ENCODE measurements at places on chromosomes 4 and X.

- DNase-seq = no peak
Observed at GRCh38 chr4:107825072-107825824, 516 bp downstream of the SGMS2 start.

DNA sequence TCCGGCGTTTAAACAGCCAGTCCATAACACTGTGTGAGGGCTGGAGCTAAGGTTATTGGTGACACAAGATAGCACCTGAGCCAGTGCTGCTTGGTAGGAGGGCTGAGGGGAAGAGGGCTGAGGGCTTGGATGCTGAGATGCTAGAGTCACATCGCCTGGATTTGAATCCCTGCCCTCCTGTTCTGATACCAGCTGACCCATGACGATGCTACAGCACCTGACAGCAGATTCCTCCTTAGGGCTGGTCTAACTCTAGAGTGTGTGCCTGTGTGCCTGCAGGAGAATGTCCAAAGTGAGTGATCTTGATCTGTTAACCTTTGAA is 102.5 kb downstream of the PTTG2 start:
- DNase-seq = no peak

GRCh38 chr4:71026086-71026485 is 32.6 kb downstream of the DCK start:
- DNase-seq = no peak

DNA sequence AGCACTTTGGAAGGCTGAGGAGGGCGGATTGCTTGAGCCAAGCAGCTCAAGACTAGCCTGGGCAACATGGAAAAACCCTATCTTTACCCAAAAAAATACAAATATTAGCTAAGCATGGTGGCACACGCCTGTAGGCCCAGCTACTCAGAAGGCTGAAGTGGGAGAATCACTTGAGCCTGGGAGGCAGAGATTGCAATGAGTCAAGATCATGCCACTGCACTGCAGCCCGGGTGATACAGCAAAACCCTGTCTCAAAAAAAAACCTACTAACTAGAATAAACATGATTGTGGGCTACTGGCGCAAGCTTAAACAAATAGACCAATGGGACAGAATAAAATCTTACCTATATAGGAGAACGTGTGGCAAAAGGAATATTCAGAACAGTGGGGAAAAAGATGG is 7.3 kb downstream of the CDKL2 start:
- no peak for DNase-seq

DNA sequence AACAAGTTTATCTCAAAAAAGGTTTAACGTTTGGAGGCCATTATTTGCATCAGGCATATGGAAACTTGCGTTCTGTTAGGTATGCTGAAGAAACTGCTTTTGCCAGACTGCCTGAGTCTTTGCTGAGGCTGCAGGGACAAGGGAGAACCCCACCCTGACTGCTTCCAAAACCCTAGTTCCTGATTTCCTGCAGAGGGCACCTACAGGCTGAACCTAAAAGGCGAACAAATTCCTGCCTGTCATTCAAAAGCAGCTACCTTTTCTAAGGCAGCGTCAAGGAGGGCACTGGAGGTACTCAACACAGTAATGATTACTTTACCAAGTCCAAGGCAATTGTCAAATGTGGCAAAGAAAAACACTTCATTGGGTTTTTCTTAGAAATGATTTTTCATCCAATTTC is 578 bp upstream of the CORIN start:
- no peak for DNase-seq

GRCh38 chr4:99998062-99998867 is 48.2 kb upstream of the H2AZ1 start:
- no peak for DNase-seq

- DNase-seq = no peak
Observed at GRCh38 chr4:78129383-78130108, 72.4 kb downstream of the FRAS1 start.

- no peak for DNase-seq
Observed at GRCh38 chr4:22504922-22505321, 10.9 kb downstream of the ADGRA3 start.

DNA sequence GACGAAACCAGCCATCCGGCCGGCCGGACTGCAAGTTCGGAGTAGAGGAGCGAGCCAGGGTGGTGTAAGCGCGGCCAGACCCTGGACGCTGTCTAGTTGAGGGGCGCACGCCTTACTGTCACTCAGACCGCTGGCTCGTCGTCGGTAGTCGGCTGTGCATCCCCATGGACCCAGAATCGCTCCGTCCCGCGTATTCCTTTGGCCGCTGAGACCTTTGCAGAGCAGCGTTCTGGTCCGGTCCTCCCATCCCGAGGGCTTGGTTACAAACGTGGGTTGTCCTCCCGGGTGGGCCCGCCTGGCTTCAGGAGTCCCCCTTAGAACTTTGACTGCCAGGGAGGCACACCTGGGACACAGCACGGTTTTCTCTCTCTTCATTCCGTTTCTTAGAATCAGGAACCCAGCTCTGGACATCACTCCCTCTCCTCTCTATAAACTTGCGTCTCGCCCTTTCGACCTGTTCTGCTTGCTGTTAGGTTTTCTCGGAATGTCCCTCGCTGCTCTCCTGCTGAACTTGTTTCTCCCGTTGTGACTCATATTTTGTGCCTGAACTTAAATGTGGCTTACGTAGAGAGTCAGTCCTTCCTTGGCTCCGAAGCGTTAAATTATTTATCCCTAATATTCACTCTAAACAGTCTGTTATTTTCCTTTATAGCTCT is 672 bp downstream of the PGM2 start:
- no peak for DNase-seq

DNA sequence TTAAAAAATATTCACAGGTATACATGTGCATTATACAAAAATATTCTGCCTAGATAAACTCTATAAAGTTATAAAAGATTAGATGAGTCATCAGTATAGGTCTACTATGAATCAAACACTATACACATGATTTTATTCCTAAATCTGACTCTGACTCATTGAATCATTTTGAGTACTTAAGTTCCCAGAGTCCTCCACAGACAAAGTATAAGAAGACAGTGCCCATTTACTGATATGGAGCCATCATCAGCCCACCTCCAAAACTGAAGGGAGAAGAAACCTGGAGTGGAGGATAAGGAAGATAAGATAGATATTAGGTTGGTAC is 28.7 kb upstream of the ANTXR2 start:
- no peak for DNase-seq

DNA sequence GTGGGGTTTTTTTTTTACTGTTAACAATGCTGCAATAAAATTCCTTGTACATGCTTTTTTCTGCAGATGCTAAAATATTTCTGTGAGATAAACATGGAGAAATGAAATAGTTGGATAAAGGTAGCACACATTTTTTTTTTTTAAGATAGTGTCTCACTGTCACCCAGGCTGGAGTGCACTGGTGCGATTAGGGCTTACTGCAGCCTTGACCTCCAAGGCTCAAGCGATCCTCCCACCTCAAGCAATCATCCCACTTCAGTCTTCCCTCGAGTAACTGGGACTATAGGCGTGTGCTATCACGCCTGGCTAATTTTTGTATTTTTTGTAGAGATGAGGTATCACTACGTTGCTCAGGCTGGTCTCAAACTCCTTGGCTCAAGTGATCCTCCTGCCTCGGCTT is 1.8 kb upstream of the HUWE1 start:
- DNase-seq = no peak

DNA sequence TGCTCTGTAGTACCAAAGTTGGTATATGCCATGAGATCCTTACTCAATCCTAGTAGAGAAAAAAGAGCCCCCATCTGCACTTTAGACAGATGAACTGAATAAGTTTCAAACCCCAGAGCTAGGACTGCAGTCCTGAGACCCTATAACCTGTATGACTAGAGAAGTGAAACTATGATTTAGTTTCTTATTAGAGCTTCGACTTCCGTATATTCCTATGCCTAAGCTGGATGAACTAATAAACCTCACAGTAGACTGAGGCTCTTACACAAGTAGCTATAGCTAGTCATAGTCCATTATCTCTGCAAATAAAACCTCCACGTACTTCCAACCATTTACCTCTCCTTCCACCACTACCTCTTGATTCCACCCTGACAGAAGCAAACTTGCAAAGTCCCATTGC is 6.3 kb upstream of the OTUD4 start:
- DNase-seq = no peak

GRCh38 chrX:20267931-20268701 is 1.4 kb upstream of the RPS6KA3 start:
- peak; percentile 1 for DNase-seq

GRCh38 chr4:39433878-39434492 is 24.7 kb downstream of the RPL9 start:
- DNase-seq = no peak

GRCh38 chrX:149040873-149041535 is 464.1 kb downstream of the IDS start:
- DNase-seq = no peak

DNA sequence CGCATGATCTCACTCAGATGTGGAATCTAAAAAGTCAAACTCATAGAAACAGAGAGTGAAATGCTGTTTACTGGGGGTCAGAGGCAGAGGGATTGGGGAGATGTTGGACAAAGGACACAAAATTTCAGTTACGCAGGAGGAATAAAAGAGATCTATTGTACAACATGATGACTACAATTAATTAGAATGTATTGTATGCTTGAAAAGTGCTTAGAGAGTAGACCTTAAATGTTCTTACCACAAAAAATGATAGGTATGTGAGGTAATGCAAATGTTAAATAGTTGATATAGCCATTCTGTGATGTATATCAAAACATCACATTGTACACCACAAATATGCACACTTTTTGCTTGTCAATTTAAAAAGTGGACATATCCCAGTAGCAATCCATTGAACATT is 36.1 kb upstream of the PHKA2 start:
- no peak for DNase-seq

DNA sequence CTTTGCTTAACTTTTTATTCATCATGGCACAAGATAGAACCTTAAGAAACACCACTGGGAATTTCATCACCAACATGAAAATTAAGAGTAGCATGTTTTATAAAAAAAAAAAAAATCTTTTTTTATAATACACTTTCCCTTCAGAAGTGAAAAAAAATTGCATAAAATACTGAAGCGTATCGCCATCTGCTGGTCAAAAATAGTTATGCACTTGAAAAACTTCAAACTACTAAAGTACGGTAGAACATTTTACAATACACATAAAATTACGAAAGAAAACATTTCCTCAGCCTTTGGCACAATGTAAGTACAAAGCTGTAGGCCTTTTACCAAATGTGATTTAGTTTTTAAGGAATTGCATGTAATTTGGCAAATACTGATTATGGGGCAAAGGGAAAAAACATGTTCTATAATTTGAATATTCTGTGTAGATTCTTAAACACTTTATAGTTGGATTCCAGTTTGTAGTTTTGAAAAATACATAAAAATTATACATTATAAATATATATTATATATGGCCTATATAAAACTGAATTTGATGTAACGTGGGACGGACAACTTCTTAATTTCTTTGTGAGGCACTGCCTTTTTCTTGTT is 26.5 kb downstream of the HCCS start:
- DNase-seq = no peak

DNA sequence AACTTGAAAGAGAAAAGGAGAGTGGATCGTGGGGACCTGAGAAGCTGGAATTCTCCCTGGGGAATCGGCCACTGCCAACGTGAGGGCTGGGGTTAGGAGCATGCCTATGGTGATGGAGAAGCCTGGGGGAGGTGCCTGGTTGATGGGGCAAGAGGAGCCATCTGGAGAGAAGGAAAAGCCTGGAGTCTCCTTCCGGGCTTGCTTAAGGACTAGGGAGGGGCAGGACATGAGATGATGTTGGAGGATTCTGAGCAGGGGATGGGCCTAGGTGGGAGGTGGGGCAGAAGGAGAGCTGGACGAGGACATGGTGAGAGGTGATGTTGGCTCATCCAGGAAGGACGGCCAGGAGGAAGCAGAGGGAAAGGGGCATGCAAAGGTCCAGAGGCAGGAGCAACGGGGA is 35.0 kb upstream of the GYG2 start:
- DNase-seq = no peak

- DNase-seq = no peak
Observed at GRCh38 chr4:24912252-24913118, at the start of gene CCDC149. Gene CCDC149, minus strand, starts transcription at chr4:24913042. Its CDS starts 178 bp downstream, at chr4:24912864.

- no peak for DNase-seq
Observed at GRCh38 chr4:87144356-87144755, 76.1 kb downstream of the KLHL8 start.

GRCh38 chr4:39521253-39521919 is 5.9 kb downstream of the UGDH start:
- DNase-seq = no peak

DNA sequence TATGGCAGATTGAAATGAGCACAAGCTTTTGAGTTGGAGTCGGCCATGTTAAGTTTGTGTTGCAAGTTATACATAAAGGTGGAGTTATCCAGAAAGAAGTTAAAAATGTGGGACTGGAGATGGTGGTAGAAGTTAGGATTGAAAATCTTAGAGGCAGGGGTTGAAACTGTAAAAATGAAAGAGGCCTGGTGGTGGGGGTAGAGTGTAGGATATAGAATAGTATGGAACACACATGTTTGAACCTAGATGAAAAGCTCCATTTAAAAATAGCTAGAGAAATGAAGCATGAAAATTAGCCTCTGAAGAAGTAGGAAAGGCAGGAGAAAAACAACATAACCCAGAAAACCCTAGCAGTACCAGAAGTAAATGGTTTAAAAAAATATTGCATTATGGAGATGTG is 131.8 kb upstream of the ENPEP start:
- DNase-seq = no peak

DNA sequence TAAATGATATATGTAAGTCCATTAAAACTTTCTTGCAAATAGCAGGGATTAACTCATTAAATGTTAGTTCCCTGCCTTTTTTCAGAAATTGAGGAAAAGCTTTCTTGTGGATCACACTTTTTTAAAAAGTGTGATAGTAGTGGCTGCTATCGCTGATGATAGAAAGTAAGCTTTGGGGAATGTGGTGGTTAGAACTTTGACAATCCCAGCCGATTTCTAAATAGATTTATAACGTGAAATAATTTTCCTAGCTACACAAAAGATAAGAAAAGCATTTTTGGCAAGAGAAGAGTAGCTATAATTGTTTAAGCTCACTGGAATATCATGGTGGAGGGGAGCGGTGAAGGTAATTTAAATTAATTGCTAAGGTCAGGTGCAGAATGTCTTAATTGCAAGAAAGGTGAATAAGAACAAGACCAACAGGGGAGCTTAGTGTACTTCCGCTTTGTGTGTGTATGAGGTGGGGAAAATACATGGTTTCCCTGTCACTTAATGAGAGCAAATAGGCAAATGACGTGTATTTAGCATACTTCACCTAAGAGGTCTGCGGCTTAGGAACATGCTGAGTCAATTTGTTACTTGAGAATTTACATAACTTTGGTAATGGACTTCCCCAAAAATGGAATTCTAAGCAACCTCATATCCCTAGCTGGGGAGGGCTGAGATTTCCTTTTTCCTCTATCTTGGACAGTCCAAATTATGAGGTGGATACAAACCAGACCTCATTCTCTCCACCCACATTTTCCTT is 11.7 kb upstream of the IL21 start:
- DNase-seq = no peak

DNA sequence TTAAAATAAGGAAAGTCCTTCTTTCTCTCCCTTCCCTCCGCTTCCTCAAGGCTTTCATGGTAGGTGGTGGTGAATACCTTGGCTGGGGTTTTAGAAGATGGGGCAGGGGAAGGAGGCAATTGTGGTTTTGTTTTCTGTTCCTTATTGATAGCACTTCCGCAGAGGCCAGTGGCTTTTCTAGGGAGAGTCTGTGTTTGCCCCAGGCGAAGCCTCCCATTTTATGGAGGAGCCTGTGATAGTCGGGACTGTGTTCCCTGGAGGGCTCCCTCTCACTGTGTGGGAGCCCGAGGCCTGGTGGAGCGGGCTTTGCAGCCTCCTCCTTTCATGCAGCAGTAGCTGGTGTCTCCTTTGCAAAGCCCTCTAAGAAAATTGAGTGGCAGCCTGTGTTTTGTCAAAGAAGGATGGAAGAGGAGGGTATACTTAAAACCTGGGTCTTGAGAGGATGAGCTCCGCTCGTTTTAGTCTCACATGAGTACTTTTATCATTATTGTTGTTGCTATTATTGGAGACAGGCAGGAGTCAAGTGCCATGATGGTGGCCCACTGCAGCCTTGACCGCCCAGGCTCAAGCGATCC is 29.8 kb upstream of the STOX2 start:
- no peak for DNase-seq
